ENCODE measurements at places on chromosomes 2 and 18.

GRCh38 chr2:8122520-8122919 is 559.3 kb upstream of the ID2 start:
- no peak for DNase-seq

GRCh38 chr18:48597110-48597509 is 58.3 kb downstream of the CTIF start:
- no peak for DNase-seq

DNA sequence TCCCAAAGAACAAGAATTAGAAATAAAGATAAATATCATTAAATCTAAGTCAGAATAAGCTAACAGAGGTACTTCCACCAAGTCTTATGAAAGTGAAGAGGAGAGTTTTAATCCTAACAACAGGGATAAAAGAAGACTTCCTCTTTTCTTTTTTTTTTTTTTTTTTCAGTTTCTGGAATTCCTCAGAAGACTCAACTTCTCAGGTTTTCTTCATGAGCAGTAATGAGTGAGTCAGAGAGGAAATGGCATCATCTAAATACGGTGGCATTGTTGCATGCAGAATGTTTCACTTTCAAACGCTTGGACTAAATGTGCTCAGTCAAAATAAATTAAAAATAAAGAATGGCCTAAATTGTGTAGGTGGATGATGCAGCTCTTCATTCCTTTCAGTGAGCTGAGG is 45.6 kb upstream of the ARHGAP15 start:
- DNase-seq: peak; percentile 59

GRCh38 chr2:240896871-240897692 is 1.1 kb upstream of the MAB21L4 start:
- DNase-seq: no peak

GRCh38 chr2:65742977-65743376 is 310.6 kb upstream of the SPRED2 start:
- no peak for DNase-seq

GRCh38 chr2:140593132-140593531 is 1537.7 kb downstream of the LRP1B start:
- no peak for DNase-seq

DNA sequence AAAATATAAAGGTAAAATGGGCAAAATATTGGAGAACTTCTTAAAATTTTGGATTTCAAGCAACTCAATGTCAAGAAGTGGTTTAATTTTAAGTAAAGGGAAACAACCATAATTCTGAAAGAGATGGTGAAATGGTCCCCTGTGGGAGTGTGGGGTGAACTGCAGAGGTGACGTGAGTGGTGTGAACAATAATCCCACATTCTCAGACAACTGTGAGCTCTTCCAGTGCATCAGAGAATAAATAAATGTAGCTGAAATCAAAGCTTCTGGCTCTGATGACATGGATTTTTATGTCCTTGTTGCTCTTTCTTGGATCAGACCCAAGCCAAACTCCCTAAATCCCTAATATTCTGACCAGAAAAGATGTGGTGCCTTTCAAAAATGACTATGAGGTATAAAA is 672.7 kb downstream of the ZEB2 start:
- DNase-seq: no peak

DNA sequence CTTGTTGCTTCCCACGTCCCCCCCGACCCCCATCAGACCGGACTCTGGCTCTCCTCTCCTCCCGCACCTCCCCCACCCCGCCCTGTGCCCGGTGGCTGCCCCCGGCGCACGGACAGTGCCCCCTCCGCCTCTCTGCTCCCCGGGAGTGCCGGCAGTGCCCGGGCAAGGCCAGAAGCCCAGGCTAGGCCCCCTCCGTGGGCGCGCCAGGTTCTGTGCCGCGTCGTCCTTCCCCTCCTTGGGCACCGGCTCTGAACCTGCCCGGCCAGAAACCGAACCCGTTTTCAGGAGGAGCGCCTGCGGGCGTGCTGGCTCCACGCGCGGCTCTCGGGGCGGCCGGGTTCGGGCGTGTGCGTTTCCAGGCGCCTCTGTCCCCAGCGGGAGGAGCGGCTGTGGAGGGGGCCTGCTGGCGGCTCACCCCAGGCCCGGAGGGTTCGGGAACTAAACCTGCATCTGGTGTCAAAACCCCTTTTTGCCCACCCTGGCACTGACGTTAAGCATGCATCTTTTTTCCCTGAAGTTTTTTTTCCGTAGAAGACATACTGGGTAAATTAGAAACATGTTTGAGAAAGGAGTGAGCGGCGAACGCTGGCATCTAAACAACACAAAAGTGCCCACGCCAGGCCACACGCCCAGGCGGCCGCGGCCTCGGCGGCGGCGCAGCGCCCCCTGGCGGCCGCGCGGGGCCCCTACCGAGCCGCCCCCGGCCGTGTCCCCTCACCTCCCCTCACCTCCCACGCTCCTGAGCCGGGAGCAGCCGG is 123.9 kb upstream of the SLC1A4 start:
- peak; percentile 78 for DNase-seq

GRCh38 chr2:128271597-128271910 is 47.1 kb downstream of the HS6ST1 start:
- DNase-seq: no peak

- peak; percentile 31 for DNase-seq
These were observed 86.1 kb upstream of the ITPRID2 start for GRCh38 chr2:181805228-181806038.

DNA sequence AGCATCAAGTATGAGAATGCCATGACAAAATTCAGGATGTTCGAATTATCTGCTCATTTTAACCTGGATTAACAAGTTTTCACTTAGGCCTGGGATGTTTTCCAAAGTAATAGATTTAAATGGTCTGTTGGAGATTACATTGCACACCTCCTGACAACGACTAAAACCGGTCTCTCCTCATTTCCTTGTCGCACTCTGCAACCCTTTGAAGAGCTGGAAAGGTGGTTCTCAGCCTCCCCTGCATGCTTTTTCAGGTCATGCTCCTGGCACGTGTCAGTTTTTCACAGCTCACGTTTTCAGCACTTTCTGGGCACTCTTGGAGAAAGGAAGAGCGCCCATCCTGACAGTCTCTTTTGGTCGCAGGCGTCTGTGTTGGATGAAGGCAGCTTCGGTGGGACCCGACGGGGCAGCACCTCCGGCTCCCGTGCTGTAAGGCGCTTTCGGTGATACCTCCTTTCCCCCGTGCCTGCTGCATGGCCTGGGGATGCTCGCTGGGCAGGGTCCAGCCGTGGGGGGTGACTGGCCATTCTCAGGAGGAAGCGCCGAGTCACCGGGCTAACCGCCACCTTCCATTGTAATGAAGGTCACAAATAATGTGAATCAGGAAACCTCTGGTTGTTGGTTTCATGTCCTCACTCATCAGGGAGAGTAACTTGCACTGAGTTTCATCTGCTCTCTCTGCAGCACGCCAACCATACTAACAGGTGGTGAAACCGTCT is 63.5 kb upstream of the RBM44 start:
- DNase-seq: no peak

DNA sequence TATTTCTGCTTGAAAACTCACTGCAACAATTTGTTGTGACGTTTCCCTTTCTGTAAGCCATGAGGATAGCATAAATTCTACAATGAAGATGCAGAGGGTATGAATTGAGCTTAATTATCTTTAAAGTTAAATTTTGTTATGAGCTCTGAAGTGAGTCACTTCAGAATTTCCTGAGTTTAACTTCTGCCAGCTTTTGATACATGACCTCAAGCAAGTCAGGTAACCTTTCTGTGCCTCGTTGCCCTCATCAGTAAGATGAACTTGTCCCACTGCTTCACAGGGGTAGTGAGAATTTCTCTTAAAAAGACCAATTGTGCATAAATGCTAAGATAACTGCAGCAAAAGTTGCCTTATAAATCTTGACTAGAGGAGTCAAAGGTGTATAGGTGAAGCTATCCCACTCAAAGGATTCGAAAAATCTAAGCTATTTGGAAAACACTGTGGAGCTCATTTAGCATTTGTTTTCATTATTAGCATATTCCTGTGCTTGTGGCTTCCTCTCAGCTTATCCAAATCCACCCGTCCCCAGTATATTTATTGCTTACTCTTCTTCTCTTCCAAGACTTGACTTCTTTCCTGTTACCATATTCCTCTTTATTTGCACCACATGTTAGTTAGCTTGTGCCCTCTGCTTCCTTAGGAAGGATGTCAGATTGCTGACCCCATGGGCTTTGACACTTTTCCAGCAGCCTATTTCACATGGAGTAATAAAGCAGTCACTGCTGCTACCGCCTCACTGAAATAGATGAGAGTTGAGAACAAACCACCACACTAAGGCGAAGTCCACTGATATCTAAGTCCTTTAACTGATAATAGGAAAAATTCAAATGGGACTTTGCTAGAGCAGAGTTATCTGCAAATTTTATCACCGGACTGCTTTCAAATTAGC is 428.6 kb downstream of the ERBB4 start:
- no peak for DNase-seq

- no peak for DNase-seq
These were observed 11.4 kb downstream of the ATOH8 start for GRCh38 chr2:85765081-85765731.
